Activated gamma-delta T cell treated with Interleukin-2 at 50 U/mL for 16 hours (primary cell): ENCODE measurements at places on chromosomes 3 and 15.

DNA sequence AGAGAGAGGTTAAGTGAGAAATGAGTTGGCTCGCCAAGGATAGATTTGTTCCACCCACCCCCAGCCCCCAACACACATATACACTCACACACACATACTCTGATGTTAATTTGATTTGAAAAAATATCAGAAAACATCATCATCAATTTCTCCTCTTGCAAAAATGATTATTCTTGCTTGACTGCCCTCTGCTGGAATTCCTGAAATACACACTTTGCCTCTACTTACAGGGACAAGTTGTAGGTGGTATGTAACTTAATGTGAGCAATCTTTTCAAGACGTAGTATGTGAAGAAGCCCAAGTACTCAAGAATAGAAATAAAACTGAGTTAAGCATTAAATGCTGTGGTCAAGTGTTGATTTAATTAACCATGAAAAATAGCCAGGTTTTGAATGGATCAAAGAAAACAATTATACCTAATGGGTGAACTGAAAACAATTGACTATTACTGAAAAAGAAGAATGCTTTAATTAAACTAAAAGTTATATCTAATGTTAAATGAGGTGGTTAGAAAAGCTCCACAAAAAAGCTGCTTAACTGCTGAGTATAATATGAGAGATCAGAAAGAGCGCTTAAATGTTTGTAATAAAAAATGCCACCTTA lies 46.6 kb upstream of the MDFIC2 start:
- no peak for DNase-seq

DNA sequence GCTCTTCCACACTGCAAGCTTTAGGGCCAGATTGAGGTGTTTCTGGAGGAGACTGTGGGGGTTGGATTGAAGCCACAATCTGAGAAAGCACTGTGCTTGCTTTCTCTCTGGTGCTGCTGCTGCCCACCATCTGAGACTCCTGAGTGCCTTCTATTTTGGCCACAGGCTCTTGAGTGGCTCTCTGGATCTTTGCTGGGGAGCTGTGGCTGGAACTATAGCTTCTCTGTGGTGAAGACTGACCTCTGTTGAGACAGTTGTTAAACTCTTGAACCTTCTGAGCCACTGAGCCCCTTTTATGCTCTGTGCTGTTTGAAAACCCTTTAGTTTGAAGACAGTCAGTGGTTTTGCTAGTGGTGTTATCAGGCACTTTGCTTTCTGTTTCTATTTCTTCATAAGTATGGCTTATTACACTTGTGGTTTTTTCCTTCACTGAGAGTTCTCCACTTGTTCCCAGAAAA lies 108.7 kb upstream of the TSPAN3 start:
- DNase-seq = no peak

GRCh38 chr3:12339701-12340480 lies 51.0 kb downstream of the PPARG start:
- DNase-seq = no peak

DNA sequence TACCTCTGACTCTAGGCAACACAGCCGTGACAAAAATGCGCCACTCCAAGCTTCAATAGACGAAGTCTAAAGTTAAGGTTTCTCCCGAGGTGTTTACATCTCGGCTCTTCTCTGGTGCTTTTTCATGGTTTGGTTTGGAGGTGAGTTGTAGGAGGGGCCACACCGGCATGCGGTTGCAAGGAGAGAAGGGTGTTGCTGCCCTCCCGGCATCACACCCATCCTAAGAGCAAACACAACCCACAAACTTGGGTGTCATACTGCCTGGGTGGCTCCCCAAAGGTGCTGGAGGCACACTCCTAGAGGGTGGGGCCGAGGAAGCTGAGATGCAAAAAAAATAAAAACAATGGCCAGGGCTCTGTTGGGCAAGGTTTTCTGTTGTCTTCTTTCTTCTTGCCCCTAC lies 225.2 kb upstream of the ICE2 start:
- peak; percentile 47 for DNase-seq

GRCh38 chr15:85667491-85668424 lies 127.0 kb downstream of the KLHL25 start:
- DNase-seq = peak; percentile 58

- DNase-seq = no peak
Observed at GRCh38 chr15:61839546-61839945, 220.7 kb downstream of the VPS13C start.

- DNase-seq = no peak
Observed at GRCh38 chr3:10867384-10867783, 51.4 kb downstream of the SLC6A11 start.

DNA sequence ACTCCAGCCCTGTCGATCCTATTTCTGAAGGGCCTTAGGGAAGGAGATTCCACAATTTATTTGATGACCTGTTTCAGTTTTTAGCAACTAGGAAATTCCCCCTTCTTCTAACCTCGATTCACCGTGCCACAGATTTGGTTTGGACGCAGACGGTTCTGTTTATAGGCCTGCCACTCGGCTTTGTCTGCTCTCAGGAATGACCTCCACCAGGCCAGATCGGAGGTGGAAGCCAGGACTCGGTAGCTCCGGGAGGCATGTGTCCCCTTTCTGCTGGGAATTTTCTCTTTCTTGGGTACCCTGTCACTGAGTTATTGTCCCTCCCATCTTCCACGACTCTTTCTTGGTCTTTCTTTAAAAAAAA lies 85.5 kb upstream of the ETV5 start:
- no peak for DNase-seq

DNA sequence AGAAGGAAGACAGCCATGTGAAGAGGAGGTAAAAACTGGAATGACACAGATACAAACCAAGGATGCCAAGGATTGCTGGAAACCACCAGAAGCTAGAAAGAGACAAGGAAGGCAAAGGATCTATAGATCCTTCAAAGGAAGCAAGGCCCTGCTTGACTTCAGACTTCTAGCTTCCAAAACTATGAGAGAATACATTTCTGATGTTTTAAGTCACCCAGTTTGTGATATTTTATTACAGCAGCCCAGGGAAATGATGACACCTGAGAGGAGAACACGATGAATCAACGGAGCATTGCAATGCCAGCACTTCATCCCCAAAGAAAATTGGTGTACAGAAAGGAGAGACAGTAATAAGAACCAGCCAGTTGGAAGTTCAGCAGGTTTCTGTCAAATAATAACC lies 116.3 kb downstream of the MAGI1 start:
- DNase-seq = no peak
